Caco-2 (cell line): ENCODE measurements at places on chromosomes 11 and 22.

- no peak for DNase-seq
Observed at GRCh38 chr11:7457211-7457610, 28.1 kb upstream of the OLFML1 start.

DNA sequence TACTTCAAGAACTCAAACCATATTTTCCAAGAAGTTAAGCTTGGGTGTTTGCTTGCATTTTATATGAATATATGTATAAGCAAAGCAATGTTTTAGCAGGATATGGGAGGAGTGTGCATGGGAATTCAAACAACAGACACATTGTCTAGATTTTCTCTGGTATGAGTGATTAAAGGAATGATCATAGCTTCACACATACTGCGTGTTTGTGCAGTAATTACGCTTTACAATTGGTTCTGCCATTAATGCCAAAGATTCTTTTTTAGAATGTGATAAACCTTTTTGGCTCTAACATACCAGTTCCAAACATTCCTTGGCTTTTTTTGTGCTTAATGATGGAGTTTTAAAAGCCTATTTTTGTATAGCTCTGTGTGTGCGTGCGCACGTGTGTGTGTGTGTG, 54.0 kb downstream of the CCDC34 start:
- no peak for DNase-seq

DNA sequence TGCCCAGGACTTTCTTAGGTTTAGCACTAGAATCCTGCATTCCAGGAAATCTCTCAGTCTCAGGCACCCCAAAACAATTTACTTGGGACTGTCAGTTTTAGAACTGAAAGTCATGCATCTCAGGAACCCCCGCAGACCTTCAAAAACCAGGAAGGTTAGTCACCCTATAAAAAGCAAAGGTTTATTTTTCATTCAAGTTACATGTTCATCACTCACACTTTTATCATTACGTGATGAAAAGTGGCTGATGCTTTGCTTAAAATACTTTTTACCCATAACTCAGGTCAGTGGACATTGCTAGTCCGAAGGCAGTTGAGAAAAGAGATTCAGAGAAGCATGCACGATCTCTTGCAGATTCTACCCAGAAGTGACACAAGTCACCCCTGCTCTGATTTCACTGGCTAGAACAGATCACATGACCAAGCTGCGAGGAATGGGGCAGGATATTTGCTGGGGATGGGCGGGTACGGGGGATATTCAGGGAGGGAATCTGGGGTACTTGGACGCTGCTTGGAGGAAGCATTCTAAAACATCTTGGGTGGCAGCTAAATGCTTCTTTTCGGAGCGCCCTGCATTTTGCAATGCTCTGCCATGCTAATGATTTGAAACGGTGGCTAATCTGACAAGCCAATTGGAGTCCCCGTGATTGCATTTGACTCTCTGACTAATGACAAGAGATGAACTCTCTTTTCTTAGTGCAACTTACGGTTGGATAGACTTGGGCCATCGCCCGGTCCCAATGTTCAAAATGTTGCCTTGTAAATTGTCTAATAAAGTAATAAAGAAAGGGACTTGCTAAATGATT, 110.2 kb downstream of the MIAT start:
- no peak for DNase-seq

GRCh38 chr11:104799251-104799650, 99.0 kb downstream of the CASP12 start:
- DNase-seq, result no peak

DNA sequence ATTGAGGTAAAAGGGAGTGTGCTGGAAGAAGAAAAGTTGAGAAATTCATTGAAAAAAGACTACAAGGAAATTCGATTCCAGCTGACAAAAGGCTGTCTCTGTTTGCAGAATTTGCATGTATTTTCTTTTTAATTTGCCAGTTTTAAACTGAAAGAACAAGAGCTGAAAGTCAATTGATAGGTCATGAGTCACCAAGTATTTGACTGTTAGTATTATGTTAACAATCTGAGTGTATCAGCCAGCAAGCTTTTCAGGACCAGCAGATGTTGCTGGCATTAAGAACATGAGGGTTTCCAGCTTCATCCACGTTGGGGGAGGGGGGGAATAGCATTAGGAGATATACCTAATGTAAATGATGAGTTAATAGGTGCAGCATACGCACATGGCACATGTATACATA, 726.7 kb downstream of the METTL15 start:
- no peak for DNase-seq

DNA sequence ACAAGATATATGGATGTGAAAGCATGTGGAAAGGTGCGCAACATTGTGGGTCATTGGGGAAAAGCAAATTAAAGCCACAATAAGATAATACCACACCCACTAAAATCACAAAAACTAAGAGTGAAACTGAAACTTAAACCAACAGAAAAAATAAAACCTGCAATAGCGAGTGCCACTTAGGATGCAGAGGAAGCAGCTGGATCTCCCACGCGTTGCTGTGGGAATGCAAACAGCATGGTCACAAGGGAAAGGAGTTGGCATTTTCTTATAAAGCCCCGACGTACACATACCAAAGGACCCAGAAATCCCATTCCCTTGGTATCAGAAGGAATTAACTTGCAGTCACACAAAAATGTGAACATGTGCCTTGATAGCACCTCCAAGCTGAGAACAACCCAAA, 712.0 kb downstream of the TBC1D22A start:
- no peak for DNase-seq

- DNase-seq, result no peak
Observed at GRCh38 chr11:46461461-46461927, 69.9 kb upstream of the CHRM4 start.
